ENCODE measurements at places on chromosomes 3 and 15.

GRCh38 chr15:40102897-40103858 is 5.5 kb downstream of the BMF start:
- DNase-seq = no peak

DNA sequence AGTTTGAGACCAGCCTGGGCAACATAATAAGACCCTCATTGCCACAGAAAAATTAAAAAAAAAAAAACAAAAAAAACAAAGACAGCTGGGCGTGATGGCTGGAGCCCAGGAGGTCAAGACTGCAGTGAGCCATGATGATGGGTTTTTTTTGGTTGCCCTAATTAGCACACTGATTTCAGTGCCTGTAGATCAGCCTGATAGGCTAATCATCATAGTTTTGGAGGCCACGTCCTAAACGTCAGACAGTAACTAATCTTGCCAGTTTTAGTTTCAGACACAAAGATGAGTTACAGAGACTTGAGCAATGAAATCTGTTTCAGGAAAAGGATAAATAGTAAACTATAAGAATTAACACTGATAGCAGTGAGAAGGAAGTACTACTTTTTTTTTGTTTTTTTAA is 55.4 kb downstream of the LRCH3 start:
- no peak for DNase-seq

GRCh38 chr3:124207873-124208485 is 216.1 kb upstream of the ROPN1 start:
- DNase-seq = no peak

DNA sequence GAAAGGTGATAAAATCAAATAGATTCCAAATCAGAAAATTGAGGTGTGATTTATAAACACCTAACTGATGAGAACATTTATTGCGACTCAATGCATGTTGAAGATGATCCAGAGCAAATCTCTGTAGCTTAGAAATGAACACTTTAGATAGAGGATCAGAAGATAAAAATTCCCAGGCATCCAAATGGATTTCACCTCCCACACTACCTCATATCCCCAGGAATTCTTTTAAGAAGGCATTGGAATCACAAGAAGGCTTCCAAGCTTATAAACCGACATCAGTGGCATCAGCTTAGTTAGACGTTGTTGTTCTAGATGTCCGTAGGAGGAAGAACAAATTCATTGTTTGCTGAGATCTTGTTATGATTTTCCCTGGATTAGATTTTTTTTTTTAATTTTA is 154.4 kb downstream of the EBLN2 start:
- no peak for DNase-seq
